Stimulated activated CD8-positive, alpha-beta memory T cell treated with anti-CD3 and anti-CD28 coated beads, Interleukin-15, amount 100 ng/mL, for 48 hours (primary cell): ENCODE measurements at places on chromosomes 6 and 20.

GRCh38 chr20:23446505-23446904, 6.2 kb downstream of the CST11 start:
- no peak for DNase-seq

DNA sequence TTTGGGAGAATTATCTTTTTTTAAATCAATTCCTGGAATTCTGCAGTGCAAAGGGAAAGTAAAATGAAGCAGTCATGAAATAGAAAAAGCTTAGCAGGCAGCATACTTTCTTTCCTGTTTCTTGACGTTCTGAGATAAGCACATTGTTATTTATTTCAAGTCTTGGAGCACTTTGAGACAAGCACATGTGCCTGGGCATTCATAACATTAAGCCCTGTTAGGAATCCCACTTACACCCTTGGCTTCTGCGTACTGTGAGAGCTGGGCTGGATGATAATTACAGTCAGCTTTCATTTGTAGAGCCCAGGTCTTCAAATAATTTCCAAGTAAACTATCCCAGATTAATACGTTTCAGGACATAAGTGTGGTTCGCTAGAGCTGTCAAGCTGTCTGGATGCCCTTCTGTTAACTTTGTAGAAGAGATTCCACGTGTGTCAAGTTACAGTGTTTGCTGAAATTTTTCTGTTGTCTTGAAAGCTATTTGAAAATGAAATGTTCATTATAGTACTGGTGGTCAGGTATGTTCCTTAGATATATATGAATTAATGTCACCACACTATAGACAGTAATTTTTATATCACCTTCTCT, 8.9 kb downstream of the FARS2 start:
- DNase-seq: no peak

DNA sequence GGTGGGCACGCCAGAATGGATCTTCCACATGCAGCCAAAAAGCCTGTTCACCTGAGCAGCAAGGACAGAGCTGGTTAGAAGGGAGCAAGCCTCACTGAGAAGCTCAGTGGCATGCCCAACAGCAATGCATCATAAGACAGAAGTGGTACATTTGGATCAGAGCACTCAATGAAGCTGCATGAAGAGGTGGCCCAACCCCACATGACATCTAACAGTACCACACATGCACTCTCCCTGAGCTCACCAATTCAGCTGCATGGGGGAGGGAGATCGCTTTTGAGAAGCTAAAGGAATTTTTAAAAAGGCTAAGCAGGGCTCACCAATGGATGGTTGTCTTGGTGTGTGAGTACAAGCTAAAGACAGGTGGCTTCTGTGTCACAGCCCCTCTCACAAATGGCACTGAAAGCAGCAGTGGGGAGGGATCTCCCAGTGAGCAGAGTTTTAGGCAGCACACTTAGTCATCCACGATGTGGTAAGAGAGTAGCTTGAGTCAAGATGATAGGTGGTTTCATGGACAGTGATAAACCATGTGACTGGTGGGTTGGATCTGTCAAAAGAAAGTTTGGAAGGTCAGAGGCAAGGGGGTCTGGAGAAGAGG, 166.6 kb upstream of the TAB2 start:
- peak; percentile 42 for DNase-seq

DNA sequence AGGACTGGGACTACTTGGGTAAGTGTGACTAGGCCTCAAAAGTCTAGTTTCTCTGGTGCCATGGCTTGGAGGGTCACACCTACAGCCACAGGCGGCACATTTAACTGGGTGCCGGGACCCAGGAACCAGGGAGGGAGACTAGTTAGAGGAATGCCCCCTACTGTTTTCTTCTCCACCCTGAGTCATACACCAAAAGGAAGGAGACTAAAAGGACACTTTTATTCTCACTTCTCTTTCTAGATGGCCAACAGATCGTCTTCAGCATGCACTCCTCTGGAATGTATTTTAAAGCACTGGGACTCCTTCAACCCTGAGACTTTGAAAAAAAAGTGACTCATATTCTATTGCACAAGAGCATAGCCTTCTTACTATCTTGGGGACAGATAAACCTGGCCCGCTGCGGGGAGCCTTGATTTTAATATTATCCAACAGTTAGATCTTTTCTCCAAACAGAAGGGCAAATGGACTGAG, 33.4 kb downstream of the PLN start:
- no peak for DNase-seq

DNA sequence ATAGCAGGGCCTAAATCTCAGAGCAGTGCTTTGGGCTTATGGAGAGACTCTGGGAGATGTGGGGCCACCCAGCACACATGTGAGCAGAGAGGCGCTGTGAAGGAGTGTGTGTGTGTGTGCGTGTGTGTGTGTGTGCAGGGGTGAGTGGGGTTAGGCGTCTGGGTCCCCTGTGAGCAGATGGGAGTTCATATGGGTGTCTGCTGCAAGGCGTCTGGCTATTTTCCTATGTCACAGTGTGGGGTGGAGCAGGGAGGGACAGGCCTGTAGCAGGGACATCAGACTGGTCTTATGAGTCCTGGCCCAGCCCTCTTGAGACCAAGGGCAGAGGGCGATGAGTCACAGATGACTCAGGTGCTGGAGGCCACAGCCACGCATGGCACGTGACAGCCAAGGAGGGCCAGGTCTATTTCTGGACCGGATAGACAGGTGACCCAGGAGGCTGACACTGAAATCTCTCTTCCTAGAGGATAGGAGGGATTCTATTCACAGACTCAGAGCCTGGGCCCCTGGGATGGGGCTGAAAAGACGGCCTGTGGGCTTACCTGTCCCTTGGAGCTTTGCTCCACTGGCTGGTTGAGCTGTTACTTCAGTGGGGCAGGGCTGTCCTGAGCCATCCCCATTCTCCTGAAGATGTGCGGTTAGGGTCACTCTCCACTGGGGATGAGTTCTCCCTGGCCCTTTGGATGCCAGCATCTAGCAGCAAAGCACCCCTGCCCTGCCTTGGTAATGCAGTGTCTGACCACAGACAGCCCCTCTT, 28.9 kb downstream of the VEGFA start:
- no peak for DNase-seq

DNA sequence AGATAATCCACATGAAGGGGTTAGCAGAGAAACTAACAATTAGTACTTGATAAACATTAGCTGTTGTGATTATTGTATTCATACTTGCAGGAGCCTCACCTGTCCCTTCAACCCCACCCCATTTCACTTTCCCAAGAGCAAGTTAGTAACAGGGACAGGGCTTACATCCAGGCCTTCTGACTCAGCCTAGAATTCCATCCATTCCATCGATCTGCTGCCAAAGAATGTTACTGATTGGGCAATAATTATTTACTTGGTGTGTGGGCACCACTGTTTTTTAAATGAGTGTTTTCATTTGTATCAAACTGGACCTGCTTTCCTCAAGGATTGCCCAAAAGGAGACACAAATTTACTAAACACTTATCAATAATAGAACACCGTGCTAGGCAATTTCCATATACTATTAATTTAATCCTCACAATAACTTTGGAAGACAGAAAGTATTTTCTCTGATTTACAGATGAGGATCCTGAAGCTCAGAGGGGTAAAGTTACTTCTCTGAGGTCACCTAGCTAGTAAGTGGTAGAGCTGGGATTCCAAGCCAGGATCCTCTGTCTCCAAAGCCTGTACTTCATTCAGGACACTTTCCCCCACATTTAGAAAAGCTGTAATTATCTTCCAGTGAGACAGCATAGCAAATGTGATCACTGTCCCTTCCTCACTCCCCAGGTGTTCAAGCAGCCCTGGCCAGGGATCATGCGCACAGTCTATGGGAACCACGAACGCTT, 32.8 kb downstream of the GSS start:
- no peak for DNase-seq

GRCh38 chr6:4790158-4790899, 14.1 kb downstream of the CDYL start:
- DNase-seq: no peak

DNA sequence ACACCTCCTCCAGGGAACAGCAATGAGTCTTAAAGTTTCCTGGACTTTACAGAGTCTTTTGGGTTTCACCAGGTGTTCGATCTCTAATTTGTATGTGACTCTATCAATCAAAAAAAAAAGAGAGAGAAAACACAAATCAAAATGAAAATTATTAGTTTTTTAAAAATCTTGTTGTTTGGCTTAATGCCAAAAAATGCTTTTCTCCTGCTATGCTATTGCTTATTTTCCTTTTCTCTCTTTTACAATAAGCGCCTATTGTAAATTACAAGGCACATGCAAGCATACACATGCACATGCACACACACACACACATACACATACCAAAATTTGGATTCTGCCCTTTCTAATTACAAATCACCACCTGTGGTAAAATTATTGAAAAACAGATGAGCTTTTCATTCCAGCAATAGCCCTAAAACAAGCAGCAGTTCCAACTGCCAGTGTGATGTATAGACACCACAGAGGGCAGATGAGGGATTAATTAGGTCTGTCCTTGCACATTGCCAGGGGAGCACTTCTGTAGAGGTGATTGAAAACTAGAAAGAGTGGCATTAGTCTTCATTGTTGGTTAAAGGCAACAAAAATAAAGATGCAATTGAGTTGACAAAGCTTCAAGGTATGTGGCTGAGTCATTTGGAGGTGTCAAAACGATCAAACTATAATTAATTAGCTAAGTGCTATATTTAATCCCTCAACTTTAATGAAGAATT, 631.7 kb downstream of the TFAP2B start:
- no peak for DNase-seq

- DNase-seq: no peak
These were observed 341.2 kb downstream of the ADGRB3 start for GRCh38 chr6:68976260-68976659.

DNA sequence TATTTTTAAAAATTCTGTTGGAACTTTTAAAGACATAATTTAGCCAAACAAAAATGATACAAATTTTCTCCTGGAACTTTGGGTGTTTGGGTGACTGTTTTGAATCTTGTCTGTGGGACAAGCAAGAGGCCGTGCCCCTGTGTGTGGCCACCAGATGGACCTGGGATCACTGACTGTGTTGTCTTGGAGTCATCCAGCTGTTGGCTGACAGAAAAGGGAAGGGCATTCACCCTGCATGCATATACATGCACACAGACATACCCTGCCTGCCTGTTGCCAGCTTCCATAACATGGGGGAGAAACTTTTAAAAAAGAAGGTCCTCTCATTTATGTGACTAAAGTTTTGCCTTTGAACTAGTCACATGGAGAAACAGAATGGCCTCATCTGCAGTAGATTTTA, 72.7 kb downstream of the BLOC1S5 start:
- DNase-seq: no peak

DNA sequence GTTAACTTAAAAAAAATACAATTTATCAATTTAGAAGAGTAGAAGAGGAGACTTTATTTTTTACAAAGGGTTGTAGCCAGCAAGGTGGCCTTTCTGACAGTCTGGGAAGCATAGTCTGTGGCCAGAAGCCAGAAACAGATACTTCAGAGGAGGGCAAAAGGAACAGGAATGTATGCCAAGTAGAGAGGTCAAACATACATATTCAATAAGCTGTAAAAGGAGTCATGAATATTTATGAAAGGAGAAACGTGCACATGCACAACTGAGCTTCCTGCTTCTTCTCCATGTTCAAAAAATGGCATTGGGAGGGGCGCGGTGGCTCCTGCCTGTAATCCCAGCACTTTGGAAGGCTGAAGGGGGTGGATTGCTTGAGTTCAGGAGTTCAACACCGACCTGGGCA, 43.9 kb upstream of the FAM184A start:
- no peak for DNase-seq

DNA sequence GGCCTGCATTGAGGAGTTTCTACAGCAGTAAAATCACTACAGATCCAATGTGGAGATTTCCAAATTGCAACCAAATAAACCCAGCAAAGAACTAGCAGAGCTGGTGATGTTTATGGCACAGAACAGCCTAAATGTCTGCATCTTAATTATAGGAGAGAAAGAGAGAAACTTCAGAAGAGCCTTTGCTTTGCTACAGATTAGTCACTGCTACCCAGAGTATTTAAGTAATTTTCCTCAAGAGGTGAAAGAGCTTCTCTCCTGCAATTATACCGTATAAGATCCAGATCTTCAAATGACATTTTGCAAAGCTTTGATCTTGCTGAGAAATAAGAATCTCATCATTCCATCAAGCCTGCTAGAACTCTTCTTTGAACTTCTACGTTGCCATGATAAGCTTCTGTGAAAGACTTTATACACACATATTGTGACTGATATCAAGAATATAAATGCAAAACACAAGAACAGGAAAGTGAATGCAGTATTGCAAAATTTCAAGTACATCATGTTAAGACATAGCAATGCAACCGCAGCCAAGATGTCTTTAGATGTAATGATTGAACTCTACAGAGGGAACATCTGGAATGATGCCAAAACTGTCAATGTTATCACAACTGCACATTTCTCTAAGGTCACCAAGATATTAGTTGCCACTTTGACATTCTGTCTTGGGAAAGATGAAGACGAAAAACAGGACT, 48.0 kb downstream of the MKKS start:
- DNase-seq: no peak

DNA sequence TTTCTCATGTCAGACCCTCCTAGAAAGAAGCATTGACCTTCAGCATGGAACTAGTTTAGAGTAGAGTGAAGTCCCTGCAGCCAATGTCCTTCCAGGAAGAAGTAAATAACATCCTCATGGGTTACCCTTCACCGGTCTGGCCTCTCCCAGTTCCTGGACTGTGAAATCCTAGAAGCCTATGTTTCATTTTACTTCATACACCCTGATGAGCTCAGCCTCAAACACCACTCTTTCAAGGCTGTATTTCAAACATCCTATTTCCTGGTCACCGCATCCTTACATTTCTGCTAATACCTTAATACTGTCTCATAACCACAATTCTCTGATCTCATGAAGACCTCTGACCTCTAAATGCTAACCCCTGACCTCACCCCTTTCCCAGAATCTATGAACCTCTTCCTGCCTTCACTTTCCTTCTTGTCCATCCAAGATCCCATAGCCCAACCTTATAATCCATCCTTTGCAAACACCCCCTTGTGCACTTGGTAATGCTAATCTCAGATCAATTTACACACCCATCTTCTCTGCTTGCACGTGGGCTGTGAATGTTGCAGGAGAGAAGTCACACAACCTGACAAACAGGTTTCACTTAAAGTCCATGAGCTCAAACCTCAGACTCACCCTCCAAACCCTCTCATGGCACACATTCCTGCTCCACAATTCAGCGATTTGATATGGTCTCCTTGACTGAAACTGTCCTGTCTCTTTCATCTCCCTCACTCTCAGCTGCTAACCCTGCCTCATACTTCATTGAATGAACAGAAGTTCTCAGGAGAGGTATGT, 30.2 kb downstream of the SLC2A10 start:
- no peak for DNase-seq

GRCh38 chr6:42163981-42164380, 9.2 kb upstream of the GUCA1A start:
- DNase-seq: no peak

DNA sequence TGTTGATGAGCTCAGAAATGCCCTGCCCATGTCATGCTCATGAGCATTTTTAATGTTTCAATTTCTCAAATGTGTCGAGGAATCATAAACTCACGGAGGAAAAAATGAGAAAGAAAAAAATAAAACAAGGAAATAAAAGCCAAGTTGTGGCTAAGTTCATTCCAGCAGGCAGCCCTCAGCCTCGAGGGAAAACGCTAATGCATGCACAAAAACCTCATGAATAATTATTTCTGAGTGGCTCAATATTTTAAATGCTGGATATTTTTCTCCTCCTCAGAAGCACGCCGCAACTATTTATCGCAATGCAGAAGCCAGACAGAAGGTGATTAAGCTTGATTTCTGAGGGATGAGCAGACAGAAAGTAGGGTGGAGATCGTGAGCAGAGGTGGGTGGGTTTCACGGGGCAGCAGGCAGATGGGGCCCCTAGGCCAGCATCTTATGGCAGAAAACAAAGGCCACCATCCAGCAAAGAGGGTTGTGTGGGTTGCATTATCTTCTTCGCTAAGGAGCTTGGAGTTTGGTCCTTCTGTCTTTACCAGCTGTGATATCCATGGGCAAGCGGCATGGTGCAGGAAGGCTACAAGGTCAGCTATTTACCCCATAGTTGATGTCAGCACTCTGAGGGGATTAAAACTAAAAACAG, 151.5 kb upstream of the LRFN2 start:
- DNase-seq: no peak
